ELR (cell line): ENCODE measurements at places on chromosomes 2 and 18.
A peak's percentile ranks its signal among the peaks of the same experiment; 100 is the strongest.

- peak; percentile 92 for DNase-seq
Observed at GRCh38 chr18:54828281-54828881, at the start of gene RAB27B. Gene RAB27B, plus strand, starts transcription at chr18:54828477. Its CDS starts 49,109 bp downstream, at chr18:54877586.

DNA sequence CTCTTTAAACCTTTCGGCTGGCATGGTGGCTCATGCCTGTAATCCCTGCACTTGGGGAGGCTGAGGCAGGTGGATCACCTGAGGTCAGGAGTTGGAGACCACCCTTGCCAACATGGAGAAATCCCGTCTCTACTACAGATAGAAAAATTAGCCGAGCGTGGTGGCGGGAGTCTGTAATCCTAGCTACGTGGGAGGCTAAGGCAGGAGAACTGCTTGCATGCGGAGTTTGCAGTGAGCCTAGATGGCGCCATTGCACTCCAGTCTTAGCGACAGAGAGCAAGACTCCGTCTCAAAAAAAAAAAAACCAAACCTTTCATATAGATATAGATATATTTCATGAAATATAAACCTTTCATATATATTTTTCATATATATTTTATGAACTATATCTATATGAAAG is 864.7 kb downstream of the TRIB2 start:
- DNase-seq = peak; percentile 3

DNA sequence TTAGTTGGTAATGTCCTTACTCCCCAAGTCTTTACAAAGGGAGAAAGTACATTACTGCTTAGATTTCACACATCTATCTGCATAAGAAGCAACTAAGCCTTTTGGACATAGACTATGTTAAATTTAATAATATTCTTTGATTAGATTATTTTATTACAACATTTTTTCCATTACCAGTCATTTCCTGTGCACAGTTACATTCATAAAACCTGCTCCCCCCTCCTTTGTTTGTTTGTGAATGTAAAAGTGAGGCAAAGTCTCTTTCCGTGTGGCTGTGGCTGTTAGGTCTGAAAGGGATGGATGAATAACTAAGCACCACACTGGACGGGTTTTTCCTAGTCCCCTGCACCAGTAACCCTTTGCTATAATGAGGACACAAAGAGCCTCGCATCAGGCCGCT is 9.6 kb downstream of the PTGR3 start:
- DNase-seq = peak; percentile 57

DNA sequence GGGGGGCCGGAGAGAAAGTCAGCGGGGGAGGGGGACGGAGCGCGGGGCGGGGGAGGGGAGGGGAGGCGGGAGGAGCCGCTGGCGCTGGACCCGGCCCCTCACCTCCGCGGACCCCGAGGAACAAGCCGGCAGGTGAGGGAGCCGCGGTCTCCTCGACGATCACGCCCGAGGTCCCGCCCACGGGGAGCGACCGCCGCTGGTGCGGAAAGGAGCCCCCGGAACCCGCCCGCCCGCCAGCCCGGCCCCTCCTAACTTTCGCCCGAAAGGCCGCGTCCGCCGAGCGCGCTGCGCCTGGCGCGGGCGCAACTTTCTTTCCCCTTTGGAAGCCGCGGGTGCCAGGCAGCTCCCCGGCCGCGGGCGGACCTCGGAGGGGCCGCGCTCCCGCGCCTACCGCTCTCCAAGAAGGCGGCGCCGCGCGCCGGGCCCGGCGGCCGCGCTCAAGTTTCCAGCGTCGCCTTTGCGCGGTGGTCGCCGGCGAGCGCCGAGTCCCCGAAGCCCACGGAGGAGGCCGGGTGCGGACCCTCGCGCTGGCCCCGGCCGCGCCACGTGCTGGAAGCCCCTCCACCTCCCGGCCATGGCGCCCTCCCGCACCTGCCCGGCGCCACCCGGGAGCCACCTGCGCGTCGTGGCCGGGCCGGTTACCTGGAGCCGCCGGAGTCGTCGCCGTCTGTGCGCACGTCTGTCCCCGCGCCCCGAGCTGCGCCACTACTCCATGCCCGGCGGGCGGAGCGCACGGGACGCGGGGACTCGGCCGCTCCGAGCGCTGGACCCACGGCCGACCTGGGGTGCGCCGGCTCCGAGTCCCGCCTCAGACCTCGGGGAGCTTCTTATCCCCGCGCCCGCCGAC is at the start of gene ALKAL2:
ALKAL2 (minus strand) TSS at position 181 of the 847 bp plus-strand sequence. CDS start 256 bp downstream, outside the sequence.
- DNase-seq = no peak

GRCh38 chr2:212242724-212243123 is 295.9 kb downstream of the ERBB4 start:
- DNase-seq = no peak

GRCh38 chr18:67192535-67192934 is 324.0 kb downstream of the DSEL start:
- DNase-seq = no peak

GRCh38 chr2:229931241-229931640 is 8.9 kb downstream of the FBXO36 start:
- DNase-seq = no peak
